AG08395 (cell line): ENCODE measurements at places on chromosomes 5 and 9.

GRCh38 chr5:154296525-154297159, 106.1 kb downstream of the GALNT10 start:
- no peak for DNase-seq

- DNase-seq: peak; percentile 91
These were observed 62.0 kb downstream of the ANKH start for GRCh38 chr5:14809369-14810155.

DNA sequence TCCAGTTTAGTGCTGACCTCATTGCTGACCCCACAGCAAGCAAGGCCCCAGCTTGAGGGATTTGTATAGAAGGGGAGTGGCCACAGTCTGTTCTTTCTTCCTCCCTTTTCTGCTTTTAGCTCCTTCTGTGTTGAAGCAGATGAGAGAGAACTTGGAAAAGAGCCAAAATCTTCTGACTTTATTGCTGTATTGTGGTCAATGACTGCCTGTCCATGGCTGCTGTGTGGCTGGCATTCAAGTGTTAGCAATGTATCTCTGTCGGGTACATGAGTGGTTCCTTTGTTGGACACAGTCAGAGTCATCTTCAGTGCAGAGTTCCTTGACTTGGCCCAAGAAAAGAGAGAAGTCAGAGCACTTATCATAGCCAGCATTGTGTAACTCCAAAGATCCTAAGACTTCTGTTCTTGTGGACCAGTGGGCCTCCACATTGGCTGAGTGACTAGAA, 154.1 kb downstream of the LRRC70 start:
- DNase-seq: no peak

- DNase-seq: peak; percentile 38
These were observed 72.6 kb downstream of the PIK3R1 start for GRCh38 chr5:68287976-68288706.

GRCh38 chr5:160438316-160439204, 16.9 kb downstream of the PTTG1 start:
- DNase-seq: peak; percentile 77

GRCh38 chr5:75536147-75536546, 24.5 kb downstream of the POLK start:
- no peak for DNase-seq

GRCh38 chr5:124087752-124088151, 575.8 kb downstream of the CSNK1G3 start:
- DNase-seq: no peak

DNA sequence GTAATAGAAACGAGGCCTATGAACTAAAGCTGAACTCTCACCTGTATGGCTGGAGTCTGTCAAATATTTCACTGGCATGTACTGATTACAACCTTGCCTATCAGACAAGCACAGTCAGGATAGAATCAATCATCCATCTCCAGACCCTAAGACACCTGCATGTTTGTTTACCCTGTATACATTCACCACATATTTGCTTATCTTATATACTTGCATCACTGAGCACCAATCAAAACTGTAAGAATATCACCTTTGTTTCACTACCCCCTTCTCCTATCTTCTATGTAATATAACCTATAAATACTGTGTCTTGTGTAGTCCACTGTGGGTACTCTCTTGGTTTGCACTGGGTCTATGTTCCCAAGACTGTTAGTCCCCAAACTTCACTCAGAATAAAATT, 1085.7 kb downstream of the TAF11L14 start:
- DNase-seq: no peak

DNA sequence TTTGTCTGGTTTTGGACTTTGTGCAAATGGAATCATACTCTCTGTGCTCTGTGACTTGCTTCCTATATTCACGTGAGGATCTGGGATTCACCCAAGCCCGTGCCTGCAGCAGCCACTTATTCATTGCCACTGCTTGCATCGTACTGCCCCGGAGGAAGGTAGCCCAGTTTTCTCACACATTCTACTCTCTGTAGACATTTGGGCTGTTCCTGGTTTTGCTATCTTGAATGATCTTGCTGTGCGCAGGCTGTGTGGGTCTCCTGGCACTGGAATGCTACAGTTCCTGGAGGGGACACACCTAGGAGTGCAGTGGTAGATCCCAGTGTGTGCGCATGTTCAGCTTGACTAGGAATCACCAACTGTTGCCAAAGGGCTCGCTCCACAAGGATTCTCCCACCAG, 99.2 kb upstream of the BOD1 start:
- DNase-seq: no peak

GRCh38 chr9:126500600-126501382, 112.9 kb upstream of the LMX1B start:
- DNase-seq: peak; percentile 79

DNA sequence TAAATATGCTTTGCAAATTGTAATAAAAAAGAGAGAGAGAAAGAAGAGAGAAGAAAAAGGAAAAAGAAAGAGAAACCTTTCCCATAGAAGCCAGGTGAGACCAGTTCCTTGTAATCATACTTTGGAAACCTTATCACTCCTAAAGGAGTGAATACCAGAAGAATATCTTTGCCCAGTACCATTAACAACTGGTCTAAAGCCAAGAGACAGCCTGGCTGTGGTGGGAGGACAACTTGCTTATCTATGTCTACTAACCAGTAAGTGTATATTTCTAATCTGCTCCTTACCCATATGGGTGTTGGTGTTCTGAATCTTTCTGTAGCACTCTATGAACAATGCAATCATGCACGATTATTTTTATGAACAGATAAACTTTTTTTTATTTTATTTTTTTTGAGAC, 10.5 kb upstream of the TXN start:
- no peak for DNase-seq

- DNase-seq: peak; percentile 26
These were observed 1.6 kb downstream of the TMEM245 start for GRCh38 chr9:109117856-109118807.

DNA sequence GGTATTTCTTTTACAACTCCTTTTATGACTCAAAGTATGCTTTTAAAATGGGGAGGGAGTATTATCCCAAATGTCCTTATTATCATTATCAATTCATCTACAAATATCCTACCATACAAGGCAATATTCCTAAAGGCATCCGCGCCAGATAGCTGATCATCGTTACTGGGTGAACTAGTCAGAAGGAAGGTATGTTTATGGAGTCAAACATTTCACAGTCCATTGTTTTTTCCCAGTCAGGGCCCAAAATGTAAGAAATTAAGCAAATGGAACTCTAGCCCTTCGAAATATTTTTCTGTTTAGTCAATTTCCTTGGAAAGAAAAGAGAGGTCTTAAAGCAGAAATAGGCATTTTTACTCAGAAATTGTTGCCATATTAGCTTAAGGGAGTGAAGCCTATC, 188.5 kb upstream of the CCNG1 start:
- no peak for DNase-seq

DNA sequence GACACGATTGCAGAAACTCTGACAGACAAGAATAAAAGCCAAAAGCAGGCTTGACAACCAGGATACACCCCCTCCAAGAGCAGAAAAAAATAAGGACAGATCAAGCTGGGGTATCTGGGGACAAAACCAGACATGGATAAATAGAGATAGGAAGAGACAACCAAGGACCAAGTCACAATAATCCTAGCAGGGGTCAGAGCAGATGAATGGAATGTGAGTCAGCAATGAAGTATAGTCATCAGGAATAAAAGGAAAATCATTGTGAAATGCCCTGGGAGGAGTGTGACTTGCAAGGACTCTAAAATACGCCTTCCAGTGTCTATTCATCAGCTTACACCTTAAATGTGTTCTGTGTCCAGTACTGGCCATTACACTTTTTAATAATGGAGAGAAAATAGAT, 206.8 kb downstream of the CAAP1 start:
- no peak for DNase-seq

- no peak for DNase-seq
These were observed 12.8 kb downstream of the XRCC4 start for GRCh38 chr5:83090169-83090568.

- no peak for DNase-seq
These were observed 338.4 kb downstream of the ARHGEF28 start for GRCh38 chr5:73964352-73964865.

GRCh38 chr9:123053046-123053445, 19.6 kb downstream of the GPR21 start:
- DNase-seq: no peak

DNA sequence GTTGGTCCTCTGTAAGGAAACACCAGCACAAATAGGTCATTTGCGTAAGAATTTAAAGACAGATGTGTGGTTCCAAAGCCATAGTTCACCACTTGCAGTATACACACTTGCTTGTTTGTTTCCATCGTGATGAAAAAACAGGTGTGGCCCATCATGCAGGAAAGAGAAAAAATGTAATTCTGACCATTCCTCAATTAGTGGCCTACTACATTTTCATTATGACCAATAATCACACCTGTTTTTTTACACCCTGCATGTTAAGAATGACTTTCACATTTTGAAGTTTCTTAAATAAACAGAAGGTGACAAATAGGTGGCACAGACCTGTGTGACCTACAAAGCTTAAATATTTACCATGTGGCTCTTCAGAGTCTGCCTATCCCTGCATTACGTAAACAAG, 2.2 kb upstream of the ICE1 start:
- no peak for DNase-seq

- no peak for DNase-seq
These were observed 278.4 kb downstream of the NSG2 start for GRCh38 chr5:174323878-174324281.

DNA sequence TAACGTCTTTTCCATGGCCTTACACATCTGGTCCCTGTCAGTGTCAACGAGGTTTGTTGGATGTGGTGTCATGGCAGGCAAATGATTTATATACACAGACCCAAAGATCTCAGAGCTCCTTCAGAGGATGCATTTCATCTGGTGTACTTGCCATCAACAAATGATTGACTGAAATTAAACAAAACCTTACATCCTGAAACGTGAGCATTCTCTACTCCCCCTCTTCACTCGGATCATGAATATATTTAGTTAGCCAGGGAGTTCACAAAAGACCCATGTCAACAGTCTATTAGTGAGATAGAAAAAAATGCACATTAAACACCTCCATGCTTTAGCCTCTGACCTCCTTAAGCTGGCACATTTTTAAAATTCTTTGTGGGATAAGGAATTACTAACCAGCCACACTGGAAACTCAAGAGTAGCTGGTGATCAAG, 215.6 kb downstream of the EFNA5 start:
- DNase-seq: peak; percentile 51

DNA sequence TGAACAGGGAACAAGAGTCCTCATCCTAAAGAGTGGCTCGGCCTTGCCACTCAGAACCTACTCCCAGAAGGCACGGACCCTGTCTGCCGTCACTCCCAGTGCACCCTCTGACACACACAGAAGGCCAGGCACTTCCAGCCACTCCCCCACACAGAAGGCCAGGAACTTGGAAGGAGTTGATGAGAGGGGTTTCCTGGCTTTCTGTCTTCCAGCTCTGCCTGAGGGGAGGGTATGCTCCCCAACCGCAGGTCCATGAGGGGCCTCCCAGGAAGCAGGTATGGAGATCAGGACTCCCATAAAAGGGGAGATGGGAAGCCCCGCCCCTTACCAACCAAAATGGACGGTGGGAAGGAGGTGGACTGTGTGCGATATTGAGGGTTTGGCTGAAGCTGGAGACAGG, 247.6 kb upstream of the IRX4 start:
- no peak for DNase-seq

GRCh38 chr9:89594811-89595550, 9.8 kb upstream of the GADD45G start:
- no peak for DNase-seq

GRCh38 chr9:10701906-10702305, 89.1 kb upstream of the PTPRD start:
- DNase-seq: no peak

DNA sequence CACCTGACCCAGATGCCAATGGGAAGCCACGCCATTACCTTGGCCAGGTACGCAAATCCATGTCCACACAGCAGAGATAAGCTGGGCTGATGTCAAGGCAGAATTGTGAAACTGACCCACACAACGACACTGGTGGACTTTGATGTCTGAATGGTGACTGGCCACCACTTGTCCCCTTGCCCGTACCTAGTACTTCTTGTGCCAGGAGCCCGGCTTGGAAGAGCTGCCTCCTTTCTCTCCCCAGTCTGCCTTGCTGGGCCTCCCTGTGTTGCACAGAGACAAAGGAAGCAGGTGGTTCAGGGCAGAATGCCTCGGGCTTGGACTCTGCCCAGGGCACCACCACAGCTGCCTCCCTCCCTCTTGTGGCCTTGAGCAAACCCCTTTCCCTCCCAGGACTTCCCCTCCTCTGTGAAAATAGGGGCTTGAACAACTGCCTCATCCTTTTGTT, 23.3 kb downstream of the PTGES2 start:
- DNase-seq: no peak

DNA sequence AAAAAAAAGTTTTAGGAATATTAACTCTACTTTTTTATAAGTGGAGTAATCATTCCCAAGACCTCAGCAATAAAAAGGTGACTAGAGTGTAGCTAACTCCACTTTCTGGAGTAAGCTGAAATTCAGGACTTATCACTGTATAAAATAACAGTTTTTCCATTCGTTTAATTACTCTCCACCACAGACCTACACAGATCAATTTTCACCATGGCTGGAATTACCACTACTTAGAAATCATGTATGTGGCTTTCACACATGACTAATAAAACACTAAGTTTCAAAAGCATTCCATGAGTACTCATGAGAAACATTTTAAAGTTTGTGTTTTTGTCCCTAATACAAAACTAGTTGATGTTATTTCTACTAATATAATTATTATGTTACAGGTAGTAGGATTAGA, 9.9 kb downstream of the PLPP1 start:
- DNase-seq: peak; percentile 5

GRCh38 chr5:45578270-45578669, 117.9 kb downstream of the HCN1 start:
- DNase-seq: no peak

- DNase-seq: no peak
These were observed 333.6 kb downstream of the CSNK1G3 start for GRCh38 chr5:123845356-123846100.

DNA sequence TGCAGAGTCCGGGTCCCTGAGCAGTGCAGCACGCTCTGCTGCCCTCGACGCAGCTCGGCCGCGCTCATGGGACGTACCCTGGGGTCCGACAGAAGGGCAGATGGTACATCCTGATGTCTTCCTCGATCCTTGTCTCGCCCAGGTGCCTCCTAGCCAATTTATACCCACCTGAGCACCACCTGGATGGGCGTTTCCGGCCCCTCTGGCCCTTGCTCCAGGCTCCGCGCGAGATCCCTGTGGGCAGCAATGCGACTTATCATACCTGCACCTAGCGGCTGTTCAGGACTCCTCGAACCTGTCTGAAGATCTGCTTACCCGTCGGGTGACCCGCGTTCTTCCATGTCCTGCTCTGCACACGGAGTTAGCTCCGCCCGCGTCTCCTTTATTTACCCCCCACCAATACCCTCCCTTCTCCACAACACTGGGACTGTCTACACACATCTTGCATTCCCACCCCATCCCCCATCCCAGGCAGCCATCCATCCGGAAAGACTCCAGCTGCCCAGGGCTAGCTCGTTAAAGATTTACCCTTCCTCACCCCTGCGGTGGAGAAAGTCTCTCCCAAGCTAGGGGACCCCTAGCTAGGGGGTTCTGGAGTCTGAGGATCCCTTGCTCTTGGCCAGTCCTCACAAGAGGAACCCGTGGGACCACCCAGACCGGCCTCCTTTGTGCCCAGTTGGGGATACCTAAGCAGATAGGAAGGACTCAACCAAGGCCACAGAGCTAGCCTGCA, at the start of gene KIF12:
Gene KIF12 (minus strand): TSS at position 357 of the 733 bp plus-strand sequence. CDS start 16 bp downstream, at position 341.
- no peak for DNase-seq

- DNase-seq: peak; percentile 87
These were observed 55.9 kb downstream of the SFXN1 start for GRCh38 chr5:175534070-175534932.
